ENCODE measurements at places on chromosomes 12 and 14.
A peak's percentile ranks its signal among the peaks of the same experiment; 100 is the strongest.

GRCh38 chr14:56339855-56340701 lies 221.9 kb downstream of the PELI2 start:
- peak; percentile 90 for DNase-seq

DNA sequence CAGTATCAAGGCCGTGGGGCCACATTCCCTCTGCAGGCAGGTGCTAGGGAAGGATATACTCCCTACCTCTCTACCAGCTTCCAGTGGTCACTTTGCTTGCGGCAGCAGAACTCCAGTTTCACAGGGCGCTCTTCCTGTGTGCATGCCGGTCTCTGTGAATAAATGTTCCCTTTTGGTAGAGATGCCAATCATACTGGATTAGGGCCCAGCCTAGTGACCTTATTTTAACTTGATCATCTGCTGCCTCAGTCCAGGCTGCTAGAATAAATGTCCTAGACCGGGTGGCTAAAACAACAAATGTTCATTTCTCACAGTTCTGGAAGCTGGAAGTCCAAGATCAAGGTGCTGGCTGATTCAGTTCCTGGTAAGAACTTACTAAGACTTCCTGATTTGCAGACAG lies 198.8 kb upstream of the TMEM132C start:
- peak; percentile 21 for DNase-seq

- DNase-seq, result peak; percentile 68
These were observed 6.5 kb downstream of the PHLDA1 start for GRCh38 chr12:76024942-76025600.

- no peak for DNase-seq
These were observed 11.8 kb upstream of the ENDOU start for GRCh38 chr12:47736877-47737676.

- DNase-seq, result peak; percentile 4
These were observed 366 bp downstream of the LPCAT3 start for GRCh38 chr12:7017870-7018349.

DNA sequence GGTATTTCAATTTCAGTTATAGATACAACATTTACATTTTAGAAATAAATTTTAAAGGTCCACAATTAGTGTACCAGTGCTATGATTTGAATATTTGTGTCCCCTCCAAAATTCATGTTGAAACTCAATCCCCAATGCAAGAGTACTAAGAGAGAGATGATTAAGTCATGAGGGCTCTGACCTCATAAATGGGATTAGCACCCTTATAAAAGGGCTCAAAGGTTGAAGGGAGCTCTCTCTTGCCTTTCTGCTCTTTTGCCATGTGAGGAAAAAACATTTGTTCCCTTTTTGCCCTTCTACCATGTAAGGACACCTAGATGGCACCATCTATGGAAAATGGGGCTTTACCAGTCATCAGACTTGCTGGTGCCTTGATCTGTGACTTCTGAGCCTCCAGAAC lies 25.8 kb upstream of the CNOT2 start:
- no peak for DNase-seq

GRCh38 chr14:43503508-43503907 lies 1003.6 kb downstream of the FSCB start:
- DNase-seq, result no peak

DNA sequence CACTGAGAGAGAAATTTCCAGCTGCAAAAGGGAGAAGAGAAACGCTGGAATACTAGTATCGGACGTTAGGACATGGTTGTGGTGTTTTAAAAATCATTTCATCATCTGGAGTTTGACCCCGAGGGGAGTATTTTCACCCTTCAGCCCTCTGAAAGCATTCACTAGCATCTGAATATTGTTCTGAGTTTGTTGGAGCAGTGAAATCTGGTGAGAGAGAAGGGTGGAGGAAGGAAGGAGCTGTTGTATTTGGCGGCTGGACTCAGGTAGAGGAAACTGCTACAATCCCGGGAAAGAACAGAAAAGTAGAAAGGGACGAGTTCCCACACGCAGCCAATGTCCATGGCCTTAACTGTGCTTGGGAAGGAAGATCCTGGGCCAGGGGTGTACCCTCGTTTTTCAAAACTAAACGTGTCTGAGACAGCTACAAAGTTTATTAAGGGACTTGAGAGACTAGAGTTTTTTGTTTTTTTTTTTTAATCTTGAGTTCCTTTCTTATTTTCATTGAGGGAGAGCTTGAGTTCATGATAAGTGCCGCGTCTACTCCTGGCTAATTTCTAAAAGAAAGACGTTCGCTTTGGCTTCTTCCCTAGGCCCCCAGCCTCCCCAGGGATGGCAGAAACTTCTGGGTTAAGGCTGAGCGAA lies 896 bp upstream of the CDKN1B start:
- DNase-seq, result no peak

- DNase-seq, result no peak
These were observed 43.4 kb downstream of the SH2B3 start for GRCh38 chr12:111448846-111449790.

- no peak for DNase-seq
These were observed 52.2 kb downstream of the KRT80 start for GRCh38 chr12:52139579-52140062.

GRCh38 chr12:31362115-31362758 lies 36.3 kb upstream of the SINHCAF start:
- DNase-seq, result no peak

- no peak for DNase-seq
These were observed 189.1 kb downstream of the MON2 start for GRCh38 chr12:62655666-62656151.

DNA sequence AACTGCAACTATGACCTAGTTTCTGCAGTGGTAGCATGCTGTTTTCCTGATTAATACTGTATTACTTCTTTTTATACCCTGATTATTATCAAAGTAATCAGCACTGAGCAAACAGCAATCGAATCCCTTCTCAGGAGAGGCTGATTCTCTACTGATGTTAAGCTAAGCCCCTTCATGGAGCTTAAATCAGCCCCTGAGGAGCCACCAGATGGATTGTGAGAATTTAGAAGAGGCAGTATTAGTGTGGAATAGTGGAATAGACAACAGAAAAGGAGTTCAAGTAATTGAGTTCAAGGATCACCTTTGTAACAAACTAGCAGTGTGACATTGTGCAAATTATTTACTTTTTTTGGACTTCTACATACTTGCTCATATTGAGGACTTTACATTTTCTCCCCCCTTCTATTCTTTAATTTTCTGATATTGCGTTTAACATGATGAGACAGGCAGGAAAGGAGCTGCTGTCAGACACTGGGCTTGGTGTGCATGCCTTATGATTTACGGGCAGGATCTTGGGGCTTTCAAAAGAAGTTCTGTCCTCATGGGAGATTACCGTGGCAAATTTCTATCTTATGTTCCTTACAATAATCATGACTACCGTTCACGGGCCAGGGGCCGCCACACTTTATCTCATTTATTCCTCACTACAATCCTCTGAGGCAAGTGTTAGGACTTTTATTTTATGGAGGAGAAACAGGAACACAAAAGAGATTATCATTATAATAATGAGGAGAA lies 68.0 kb downstream of the PTPRR start:
- no peak for DNase-seq

DNA sequence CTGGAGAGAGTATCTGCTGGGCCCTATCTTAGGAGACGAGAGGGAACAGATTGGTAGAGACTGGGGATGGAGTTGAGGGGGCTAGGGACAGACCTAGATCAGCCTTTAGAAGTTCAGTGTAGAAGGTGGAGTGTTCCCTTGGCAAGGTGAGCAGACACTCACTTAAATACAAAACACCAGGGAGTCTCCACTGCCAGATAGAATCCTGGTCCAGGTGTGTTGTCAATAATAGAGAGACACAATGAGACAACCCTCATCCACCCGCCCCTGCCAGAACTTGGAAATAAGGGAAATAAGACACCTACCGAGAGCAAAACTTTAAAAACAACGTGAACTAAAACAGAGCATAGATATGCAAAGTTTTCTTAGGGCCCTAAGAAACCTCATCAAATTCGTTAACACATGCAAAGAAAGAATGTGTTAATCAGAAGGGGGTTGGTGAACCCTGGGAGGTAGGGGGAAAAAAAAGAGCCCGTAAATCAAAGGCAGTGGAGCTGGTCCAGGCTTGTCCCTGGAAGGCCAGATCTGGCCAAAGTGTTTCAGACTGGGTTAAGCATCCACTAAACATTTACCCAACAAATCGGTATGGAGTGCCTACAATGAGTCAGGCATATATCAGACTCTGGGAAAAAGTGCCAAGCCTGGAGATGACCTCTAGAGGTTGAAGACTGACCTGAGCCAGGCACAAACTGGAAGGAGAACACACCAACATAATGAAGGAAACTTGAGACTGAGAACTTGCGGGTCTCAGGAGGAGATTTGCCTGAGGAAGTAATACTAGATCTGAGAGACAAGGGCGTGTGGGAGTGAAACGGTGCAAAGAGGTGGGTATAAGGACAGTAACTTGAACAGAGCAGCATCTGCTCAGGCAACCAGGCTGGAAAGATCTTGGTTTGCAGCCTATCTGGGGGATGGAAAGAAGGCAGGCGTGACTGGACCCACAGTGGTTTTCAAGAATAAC lies 37.0 kb upstream of the OTX2 start:
- no peak for DNase-seq

- DNase-seq, result no peak
These were observed 48.7 kb upstream of the NAV3 start for GRCh38 chr12:77782034-77782433.

DNA sequence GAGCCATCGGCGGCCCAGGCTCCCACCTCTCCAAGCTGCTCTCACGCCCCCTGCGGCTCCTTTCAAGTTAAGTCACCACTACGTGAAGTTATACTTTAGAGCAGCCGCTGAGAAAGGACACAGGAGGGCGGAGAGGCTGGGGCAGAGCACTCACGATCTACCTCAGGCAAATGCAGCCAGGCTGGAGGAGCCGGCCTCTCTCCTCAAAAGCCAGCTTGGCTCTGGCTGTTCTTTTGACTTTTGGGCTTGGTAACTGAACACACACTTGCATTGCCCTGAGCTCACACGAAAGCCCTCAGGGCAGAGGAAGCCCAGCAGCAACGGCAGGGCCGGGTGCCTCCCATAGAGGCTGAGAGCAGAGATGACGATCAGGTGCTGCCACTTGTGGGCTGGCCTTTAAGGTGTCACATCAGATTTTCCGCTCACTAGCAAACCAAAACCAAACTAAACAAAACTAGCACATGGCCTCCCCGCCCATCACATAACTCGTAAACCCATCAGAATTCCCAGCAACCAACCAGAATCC lies 75.2 kb downstream of the PITPNM2 start:
- DNase-seq, result no peak

DNA sequence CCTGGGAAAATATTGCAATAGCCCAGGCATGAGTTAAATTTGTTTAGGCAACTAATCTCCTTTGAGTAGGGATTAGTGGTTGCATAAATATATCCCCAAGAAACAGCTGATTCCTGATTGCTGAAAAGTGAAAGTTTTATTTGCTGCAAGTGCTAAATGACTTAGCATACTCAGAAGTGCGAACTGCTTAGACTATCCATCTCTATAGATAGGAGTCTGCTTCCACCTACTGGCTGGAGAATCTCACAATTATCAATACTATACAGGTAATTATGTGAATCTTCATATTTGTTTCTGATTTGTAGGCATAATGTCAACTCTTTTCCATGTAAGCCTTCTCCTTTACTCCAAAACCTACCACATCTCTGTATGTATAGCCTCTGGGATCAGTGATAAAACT lies 12.0 kb upstream of the SLCO1B3 start:
- peak; percentile 31 for DNase-seq

- no peak for DNase-seq
These were observed 500 bp downstream of the GPR137C start for GRCh38 chr14:52553002-52553670.

GRCh38 chr14:104844306-104845032 lies 20.6 kb upstream of the CEP170B start:
- no peak for DNase-seq

GRCh38 chr14:102187044-102187443 lies 47.3 kb downstream of the WDR20 start:
- DNase-seq, result peak; percentile 66

- DNase-seq, result no peak
These were observed 26.9 kb upstream of the FERMT2 start for GRCh38 chr14:52977798-52978197.

DNA sequence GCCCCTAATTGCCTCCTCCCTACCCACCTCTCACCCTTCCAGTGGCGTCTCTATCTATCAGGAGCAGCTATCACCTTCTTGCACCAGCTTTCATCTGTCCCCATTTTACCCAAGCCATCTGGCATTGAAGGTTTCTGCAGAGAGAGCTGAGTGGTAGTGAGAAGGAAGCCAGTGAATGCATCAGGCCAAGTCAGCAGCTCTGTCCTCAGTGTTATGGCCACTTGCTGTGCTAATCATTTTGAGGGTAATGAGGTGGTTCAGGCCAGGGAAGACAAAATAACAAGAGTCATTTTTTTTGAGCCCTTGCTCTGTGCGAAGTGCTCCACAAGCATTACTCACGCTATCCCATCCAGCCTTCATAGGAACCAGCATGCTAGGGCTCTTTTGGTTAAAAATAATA lies 164.7 kb downstream of the SUDS3 start:
- DNase-seq, result no peak

- no peak for DNase-seq
These were observed 6.7 kb upstream of the PRPF40B start for GRCh38 chr12:49616533-49617219.

GRCh38 chr12:31860401-31860800 lies 98.8 kb upstream of the RESF1 start:
- DNase-seq, result no peak

DNA sequence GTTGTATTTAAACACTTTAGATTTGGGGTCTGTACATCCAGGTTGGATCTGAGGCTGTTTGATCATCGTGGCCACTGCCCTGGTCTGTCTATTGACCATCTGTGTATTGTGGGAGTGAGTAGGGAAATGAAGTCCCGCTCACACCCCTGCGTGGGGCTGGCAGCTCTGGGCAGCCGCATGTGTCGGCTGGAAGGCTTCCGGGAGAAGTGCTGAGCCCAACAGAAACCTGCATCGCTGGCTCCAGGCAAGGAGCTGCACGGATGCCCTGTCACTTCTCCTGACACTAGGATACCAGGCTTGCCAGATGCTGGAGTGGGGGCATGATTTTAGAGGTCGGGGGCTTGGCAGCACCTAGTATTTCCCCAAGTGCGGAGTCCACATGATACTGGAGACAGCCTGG lies 93.6 kb downstream of the PHETA1 start:
- no peak for DNase-seq

DNA sequence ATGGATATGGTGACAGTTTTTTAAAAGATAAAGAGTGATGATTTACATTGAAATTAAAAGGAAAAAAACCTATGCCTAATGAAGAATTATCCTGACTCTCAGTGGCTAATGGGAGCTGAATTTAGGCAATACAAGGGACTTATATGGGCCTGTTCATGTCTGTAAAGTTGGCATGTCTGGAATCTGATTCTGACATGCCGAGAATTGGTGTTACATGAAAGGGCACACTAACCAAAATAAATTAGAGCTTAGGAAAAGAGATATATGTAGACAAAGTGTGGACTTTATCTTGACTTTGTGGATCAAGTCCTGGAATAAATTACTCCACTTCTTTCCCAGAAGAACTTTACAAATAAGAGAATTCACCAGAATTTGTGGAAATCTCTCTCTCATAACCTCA lies 1.1 kb downstream of the TDG start:
- DNase-seq, result no peak

Measured in brain microvascular endothelial cell (primary cell).